ENCODE measurements at places on chromosomes 11 and 22.

DNA sequence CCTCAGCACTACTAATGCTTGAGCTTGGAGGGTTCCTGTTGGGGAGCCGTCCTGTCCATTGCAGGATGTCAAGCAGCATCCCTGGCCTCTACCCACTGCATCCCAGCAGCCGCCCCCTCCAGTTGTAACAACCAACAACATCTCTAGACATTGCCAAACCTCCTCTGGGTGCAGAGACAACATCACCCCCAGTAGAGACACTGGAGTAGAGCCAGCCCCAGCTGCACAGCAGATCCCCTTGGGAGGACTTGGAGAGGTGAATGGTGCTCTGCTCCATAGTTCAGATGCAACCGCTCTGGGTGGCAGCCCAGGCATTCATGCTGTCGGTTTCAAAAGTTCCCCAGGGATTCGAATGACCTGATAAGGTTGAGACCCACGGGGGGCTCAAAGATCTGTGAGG is 259.0 kb downstream of the MN1 start:
- no peak for DNase-seq

- DNase-seq: no peak
These were observed 5.0 kb downstream of the CTSD start for GRCh38 chr11:1758611-1759150.

- DNase-seq: no peak
These were observed 772.5 kb downstream of the TBC1D22A start for GRCh38 chr22:47534804-47535410.

GRCh38 chr11:57935402-57936049 is 88.2 kb upstream of the OR9Q1 start:
- no peak for DNase-seq
